Naive thymus-derived CD4-positive, alpha-beta T cell (primary cell): ENCODE measurements at places on chromosomes 13 and 19.

GRCh38 chr19:16153582-16154336 is 10.3 kb downstream of the HSH2D start:
- DNase-seq, result no peak

GRCh38 chr13:104487006-104487405 is 1420.8 kb upstream of the SLC10A2 start:
- no peak for DNase-seq

DNA sequence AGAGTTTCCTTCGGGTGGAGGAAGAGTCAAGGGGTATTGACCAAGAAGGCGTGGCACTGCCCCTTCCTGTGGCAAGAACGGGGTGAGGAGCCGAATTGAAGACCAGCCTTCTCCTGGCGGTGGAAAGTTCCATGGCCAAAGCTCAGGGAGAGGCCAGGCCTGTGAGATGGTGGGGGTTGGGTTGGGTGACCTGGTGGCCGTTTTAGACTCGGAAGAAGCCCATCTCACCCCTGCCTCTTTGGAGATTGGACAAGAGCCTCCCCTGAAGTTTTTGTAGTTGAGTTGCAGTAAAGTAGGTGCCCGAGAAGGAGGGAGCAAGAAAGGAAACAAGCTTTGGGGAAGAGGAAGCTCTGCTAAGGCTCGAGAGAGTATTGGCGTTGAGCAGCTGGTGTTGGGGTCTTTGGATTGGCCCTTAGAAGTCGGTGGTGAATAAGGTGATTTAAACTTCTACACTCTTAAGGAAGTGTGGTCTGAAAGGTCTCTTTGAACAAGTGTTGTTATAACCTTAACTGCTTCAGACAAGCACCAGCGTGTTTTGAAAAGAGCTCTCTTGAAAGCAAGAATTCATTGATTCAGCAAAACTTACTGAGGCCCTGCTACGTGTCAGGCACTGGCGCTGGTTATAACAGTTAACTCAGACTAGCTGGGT is 964 bp downstream of the SPINT2 start:
- no peak for DNase-seq

GRCh38 chr13:94268661-94269060 is 210.8 kb downstream of the DCT start:
- no peak for DNase-seq

GRCh38 chr13:51291341-51291740 is 48.1 kb upstream of the SERPINE3 start:
- DNase-seq, result no peak

DNA sequence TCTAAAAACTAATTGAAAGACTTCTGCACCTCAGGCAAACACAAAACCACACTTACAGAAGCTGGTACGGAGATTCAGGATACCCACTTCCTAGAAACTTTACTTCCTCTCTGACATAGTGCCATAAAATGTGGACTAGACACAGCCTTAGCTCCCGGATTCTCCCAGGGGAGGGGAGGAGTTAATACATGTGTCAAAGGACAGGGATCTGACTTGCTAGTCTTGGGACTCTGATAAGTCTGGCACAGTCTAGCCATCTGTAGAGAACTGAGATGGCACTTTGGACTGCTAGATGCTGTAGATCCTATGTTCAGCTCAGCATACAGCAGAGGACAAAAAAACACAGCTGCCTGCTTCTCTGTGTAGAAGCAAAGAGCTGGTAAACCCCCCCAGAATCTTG is 769.8 kb upstream of the MIR17HG start:
- DNase-seq, result no peak

- no peak for DNase-seq
These were observed 70.8 kb downstream of the NUFIP1 start for GRCh38 chr13:44918326-44919103.

- no peak for DNase-seq
These were observed 8.1 kb upstream of the BCL3 start for GRCh38 chr19:44740351-44740824.
